Cortex of kidney (tissue), 1 donor: ENCODE measurements at places on chromosomes 16 and 17.

- no peak for DNase-seq
Measured at GRCh38 chr16:56823081-56823733, 41.8 kb upstream of the SLC12A3 start.

DNA sequence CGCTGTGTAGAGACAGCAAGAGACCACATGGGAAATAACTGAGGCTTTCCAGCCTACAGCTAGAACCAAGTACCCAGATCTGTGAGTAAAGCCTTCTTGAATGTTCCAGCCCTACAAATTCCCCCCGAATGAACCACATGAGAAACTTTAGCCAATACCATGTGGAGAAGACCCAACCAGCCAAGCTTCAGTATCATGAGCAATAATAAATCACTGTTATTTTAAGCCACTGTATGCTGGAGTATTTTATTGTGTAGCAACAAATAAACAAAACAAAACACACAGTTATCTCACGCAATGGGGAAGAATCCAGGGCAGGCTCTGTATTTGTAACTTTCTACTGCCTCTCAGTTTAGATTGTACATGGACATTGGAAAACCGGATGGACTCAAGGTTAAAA lies 426.2 kb downstream of the CDH11 start:
- no peak for DNase-seq

DNA sequence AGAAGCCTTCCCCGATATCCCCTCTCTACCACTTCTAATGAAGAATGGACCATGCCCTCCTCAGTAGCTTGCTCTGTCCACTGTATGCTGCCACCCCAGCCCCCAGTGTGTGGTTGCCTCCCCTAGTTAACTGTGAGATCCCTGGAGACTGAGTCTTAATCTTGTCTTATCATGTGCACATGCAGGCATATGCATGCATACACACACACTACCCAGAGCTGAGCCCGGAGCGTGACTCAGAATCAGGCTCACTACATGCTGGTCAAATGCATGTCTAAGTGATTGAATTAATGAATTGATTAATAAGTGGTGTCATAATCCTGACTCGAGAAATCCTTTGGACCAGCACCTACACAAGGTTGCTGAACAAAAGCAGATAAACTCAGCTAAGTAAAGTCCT lies 99.4 kb downstream of the CCT6B start:
- no peak for DNase-seq

DNA sequence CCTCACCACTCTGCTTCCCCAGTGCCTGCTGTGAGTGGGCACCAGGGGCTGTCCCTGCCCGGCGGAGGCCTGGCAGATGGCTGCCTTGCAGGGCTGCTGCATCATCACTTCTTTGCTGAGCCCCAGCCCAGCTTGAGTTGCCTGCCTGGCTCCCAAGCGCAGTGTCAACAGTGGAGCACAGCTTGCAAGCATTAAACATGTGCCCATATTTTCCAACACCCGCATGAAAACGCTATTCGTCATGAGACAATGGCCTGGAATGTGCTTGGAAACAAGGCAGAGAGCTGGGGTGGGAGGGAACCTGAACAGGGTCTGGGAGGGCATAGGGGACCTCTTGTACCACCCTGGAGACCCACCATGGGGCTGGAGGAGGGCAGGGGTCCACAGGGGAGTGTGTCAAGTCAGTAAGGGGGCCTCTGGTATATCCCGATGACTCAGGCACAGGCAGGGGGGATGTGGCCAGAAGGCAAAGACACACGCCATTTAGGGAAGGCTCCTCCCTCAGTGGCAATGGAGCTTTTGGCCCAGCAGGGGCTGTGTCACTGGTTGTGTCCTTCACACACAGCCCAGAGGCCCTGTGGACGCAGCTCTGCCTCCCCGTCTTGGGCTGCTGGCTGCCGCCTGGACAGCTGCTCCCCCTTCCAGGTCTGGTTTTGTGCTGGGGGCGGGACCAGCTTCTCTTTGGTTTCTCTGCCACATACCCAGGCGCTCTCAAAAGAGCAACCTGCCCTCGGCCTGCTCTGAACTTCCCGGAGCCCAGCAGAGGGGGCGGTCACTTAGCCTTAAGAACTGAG lies 17.4 kb upstream of the MTSS2 start:
- no peak for DNase-seq

- DNase-seq, result no peak
Measured at GRCh38 chr17:35160354-35161201, 13.0 kb downstream of the UNC45B start.

DNA sequence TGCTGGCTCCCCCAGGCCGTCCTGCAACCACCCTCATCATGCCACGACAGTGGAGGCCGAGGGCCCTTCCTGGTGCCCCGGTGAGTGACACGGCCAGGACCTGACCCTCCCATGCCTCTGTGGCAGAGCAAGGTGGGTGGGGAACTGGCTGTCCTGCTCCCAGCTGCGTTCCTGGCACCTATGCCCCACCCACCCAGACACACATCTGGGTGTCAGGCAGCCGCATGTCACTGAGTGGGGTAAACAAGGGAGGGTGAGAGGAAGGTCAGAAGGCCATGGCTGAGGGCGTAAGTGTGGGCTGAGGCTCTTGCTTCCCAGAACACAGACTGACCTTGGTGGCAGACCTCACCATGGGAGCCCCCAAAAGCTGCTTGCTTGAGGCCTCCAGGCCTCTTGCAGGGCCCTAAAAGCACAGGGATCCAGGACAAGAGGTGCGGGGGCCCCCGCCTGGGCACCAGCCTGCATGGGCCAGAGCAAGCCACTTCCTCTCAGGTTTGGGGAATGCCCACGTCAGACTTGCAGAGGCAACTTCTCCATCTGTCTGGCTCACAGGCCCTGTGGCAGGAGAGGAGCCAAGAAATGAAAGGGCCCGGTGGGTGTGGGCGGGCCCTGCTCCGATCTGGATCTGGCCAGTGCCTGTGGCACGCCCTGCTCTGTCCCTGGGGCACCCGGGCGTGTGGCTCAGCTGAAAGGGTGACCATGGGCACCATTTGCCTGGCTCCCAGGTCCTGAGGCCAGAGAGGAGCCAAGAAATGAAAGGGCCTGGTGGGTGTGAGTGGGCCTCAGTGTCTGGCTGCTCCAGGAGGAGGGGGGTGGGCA lies 3.9 kb upstream of the CCDC57 start:
- DNase-seq, result no peak

GRCh38 chr16:11491524-11491923 lies 95.2 kb downstream of the LITAF start:
- DNase-seq, result no peak

DNA sequence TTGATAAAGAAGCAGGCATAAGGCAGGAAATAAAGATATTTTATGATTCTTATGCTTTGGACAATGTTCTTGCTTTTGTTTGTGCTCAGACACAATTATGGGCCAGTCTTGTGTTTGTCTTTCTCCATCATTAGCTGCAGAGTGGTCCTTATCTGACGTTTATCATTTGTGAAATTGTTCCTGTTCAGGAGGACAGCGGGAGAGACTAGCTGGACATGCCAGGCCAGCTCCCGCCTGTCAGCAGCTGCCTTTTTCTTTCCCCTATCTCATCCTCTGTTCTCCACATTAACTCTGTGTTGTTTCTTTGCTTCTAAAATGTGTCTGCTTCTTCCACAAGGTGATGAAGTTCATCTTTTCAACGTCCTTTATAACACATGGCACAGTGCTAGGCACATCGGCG lies 333.5 kb downstream of the NPIPA8 start:
- DNase-seq, result no peak

- no peak for DNase-seq
Measured at GRCh38 chr16:70778901-70779309, 22.1 kb downstream of the VAC14 start.

DNA sequence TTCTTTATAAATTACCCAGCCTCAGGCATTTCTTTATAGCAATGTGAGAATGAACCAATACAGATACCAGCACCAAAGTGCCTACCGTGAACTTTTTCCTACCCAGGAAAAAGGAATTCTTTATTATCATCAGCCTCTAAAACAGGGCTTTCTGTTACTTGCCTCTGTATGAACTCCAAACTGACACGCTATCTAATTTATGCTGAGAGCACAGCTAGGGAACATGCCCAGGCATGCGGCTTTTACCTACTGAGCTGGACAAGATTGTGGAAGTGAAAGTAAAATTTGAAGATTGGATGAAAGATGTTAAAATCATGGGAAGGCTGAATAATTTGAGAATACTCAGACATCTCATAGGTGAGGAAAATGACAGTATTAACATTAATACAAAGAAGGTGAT lies 24.4 kb upstream of the ADCY9 start:
- no peak for DNase-seq

- no peak for DNase-seq
Measured at GRCh38 chr17:38508570-38508950, 80.3 kb downstream of the ARHGAP23 start.

DNA sequence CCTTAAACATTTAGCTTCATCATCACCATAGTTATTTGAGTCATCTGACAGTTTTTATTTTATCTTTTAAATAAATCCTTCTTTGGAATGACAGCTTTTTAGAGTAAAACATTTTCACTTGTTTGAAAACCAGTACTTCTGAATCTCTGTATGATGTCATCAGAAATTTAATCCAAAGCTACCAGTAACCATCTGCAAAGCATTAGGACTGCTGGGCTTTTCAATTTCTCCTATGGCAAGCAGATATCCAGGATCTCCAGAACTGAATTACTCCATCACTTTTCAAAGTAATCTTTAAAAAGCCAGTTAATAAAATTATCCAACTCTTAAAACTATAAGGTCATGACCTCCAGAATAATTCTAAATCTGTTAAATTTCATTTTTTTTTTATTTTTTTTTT lies 51.5 kb downstream of the CHCT1 start:
- no peak for DNase-seq

- no peak for DNase-seq
Measured at GRCh38 chr17:57110152-57110542, 25.1 kb downstream of the AKAP1 start.

DNA sequence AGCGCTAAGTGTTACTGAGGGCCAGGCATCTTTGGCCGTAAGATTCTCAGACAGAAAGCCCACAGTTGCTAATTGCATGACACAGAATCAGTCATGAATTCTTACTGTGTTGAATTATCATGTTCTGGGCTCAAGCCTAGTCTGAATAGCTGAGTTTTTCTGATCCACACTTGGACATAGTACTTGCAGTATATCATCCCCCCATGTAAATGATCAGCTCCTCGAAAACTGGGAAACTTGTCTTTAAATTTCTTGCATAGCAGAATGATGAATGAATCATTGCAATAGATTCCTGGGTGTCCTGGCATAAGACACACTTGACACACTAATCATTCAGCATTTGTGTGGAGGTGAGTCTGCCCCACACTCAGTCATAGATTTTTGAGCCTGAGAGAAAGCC lies 2.2 kb downstream of the MLYCD start:
- no peak for DNase-seq

DNA sequence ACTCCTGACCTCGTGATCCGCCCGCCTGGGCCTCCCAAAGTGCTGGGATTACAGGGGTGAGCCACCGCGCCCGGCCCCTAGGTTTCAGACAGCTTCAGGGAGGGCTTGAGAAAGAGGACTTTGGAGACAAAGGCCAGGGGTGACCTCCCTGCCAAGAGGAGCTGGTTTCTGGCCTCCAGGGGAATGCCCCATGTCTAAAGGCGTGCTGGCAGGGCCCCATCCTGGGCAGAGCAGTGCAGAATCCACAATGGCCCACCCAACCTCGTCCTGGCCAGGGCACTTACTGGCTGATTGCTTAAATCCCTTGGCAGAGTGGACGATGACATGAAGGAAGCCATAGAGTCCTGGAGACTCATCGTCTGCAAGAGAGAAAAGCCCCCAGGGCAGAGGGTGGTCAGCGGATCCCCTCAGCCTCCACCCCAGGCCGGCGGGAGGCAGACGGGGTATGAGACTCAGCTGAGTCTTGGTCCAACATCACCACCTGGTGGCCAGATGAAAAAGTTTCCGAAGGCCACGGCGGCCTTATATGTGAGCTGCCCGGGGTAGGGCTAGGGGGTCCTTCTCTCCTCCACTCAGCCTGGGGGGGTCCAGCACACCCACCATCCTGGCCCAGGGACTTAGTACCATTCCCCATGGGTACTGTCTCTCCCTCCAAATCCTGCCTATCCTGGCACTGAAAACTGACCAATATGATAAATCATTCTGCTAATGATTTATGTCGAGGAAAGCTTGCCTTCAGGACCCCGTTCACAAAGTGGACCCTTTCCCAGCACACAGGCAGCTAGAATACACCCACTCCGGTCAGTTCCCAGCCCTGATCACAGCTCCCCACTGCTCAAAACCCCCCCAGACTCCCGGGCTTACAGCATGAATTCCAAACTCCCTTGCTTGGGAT lies 59.1 kb downstream of the TIMM22 start:
- DNase-seq, result no peak

DNA sequence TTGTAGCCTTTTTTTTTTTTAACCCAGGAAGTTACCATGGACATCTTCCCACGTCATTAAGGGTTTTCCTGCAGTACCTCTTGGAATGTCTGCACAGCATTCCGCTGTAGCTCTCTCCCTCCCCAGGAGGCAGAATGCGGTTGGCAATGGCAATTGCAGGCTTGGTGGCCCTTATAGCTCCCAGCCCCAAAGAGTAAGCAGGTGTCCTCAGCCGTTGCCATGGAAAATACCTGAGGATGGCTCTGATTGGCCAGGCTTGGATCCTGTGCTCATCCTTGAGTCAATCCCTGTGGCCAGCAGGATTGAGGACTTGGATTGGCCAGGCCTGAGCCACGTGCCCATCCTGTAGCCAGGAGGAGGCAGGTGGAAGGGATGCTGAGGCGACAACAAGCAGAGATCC lies 15.5 kb upstream of the TIMP2 start:
- DNase-seq, result no peak

GRCh38 chr16:87634411-87634810 lies 32.1 kb downstream of the JPH3 start:
- DNase-seq, result no peak

DNA sequence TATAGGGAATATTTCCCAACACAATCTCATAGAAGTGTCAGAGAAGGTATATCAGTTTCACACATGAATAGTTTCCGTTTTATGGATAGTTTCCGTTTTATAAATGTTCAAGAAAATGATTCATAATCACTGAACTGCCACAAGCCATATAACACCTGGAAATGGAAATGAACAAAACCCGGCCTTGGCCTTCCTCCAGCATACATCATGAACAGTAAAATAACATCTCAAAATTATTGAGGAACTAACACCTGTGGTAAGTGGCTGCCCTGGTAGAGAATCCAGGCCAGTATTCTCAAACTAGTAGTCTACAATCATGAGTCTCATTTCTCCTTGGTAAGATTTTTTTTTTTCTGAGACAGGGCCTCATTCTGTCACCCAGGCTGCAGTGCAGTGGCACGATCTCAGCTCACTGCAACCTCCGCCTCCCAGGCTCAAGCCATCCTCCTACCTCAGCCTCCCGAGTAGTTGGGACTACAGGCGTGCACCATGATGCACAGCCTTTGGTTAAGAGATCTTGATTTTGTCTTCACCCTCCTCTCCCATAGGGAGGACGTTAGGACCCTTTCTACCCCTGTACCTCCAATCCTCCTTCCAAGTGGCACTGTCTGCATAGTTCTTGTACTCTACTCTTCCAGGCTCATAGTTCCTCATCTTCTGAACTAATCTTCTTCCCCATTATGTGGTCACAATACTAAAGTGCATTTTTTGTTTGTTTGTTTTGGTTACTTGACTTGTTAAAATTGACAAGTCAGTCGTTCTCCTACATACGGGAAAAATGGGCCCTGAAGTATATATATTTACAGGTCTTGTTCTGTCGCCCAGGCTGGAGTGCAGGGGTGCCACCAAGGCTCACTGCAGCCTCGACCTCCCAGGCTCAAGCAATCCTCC lies 15.0 kb upstream of the RGS9 start:
- DNase-seq, result no peak
